ENCODE measurements at places on chromosomes 2 and 18.

DNA sequence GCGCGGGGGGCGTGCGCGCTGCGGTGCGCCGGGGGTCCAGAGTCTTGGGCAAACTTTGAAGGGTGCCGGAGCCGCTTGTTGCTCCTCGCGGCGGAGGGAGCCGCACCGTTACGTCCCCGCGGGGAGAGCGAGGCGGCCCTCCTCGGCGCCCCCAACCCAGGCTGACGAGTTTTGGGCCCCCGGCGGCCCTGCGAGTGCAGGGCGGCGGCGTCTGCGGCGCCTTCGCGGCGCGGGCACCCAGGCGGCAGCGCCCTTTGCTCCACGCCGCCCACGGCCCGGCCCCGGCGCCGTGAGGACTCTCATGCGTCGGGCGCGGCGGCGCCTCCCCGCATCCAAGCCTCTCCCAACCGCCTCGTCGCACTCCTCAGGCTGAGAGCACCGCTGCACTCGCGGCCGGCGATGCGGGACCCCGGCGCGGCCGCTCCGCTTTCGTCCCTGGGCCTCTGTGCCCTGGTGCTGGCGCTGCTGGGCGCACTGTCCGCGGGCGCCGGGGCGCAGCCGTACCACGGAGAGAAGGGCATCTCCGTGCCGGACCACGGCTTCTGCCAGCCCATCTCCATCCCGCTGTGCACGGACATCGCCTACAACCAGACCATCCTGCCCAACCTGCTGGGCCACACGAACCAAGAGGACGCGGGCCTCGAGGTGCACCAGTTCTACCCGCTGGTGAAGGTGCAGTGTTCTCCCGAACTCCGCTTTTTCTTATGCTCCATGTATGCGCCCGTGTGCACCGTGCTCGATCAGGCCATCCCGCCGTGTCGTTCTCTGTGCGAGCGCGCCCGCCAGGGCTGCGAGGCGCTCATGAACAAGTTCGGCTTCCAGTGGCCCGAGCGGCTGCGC lies 814 bp downstream of the FZD7 start:
- no peak for DNase-seq

- DNase-seq = no peak
Measured at GRCh38 chr2:406231-406630, 118.3 kb upstream of the ALKAL2 start.

DNA sequence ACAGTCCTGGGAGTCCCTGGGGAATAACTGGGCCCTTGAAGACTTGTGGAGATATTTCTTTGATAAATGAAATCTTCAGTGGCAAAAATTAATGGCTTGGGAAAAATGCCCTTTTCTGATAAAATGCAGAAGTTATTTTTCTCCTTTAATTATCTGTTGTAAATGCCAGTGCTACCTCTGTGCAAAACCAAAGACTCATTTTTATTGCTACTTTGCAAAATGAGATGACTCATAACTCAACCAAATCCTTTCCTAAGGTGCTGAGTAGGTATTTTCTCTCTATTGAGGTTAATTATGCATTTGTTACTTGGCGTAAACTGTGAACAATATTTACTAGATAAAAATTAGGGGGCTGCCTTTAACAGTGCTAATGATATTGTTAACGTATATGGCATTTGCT lies 163.9 kb downstream of the DOK6 start:
- DNase-seq = no peak

DNA sequence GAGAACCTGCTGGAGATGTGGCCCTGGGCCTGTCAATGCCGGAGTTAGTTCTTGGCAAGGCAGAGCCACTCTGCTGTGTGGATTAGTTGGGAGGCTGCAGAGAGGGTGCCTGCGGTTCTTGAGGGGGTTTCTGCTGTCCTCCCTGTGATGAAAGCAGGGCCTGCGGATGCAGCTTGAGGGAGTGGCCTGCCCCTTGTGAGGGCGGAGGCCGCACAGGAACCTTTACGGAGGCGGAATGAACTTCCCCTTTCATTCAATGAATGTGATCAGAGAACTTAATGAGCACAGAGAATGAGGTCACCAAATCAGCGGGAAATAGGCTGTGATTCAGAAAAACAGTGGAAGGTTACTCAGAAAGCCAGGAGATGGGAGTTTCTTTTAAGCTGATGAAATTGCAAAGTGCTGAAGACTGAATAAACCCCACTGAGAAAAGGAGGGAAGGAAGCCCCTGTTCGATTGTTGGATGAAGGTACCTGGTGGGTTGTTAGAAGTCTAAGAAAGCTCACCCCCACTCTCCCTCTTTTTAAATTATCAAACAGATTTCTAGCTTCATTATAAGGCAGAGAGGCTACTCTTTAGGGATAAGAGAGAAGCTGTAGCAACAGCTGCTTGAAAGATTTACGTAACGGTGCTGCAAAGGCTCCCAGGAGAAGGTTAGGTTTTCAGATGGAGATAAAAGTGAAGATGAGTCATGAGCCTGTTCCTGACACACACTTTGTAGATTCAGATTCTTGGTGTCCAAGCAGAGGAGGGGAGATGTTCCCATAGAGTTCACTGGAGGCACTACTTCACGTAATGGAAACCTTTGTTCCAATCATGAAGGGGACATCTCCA lies 47.4 kb downstream of the VWA3B start:
- DNase-seq = no peak

GRCh38 chr2:204207866-204208265 lies 271.3 kb downstream of the ICOS start:
- no peak for DNase-seq

- no peak for DNase-seq
Measured at GRCh38 chr2:219603771-219604170, 6.1 kb downstream of the STK11IP start.

GRCh38 chr2:121123268-121123667 lies 161.7 kb downstream of the TFCP2L1 start:
- DNase-seq = no peak

GRCh38 chr18:60693426-60693825 lies 320.9 kb upstream of the MC4R start:
- DNase-seq = no peak

DNA sequence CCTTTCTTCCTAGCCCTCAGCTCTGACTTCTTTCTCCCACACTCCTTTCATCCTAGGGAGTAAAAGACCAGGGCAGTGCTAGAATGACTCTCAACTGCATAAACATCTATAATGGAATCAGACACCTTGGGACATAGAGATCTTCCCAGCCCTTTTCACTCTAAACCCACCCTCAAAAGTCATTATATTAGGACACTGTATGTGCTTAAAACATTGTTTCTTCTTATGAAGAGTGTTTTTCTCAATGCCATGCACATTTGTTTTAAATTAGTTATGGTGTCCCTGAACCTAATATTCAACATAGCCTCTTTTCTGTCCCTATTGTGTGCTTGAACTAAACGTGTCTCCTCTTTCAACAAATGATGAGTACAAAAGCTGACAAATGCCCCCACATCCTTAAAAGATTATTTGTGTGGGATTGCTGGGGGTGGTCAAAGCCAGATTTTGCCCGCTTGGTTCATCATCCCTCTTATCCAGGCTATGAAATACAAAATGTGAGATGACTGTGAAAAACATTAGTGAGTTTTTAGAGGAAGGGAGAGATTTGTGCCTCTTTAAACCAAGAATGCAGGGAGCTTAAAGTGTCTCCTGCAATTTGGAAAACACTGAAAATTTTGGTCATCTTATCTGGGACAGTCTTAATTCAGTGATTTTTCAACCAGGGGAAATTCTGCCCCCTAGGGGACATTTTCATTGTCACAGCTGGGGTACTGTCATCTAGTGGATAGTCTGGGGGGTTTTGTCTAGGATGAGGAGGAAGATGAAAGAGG lies 29.0 kb downstream of the SERPINB5 start:
- DNase-seq = no peak

DNA sequence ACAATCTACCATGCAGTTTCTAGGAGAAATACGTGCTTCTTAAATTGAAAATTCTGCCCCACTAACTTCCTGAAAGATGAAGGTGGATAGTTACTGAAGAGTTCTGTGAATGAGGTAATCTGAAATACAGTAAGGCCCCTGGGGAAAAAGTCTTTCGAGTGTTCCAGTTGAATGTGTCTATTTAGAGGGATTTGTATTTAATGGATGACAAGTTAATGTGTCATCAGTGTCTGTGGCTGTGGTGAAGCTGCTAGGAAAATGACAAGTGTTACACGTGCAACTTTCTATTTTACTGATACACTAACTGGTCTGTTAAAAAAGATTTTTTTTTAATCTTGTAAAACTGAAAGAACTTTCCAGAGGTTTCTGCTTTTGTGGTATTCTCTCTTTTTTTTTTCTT lies 384.6 kb downstream of the STK39 start:
- DNase-seq = no peak

DNA sequence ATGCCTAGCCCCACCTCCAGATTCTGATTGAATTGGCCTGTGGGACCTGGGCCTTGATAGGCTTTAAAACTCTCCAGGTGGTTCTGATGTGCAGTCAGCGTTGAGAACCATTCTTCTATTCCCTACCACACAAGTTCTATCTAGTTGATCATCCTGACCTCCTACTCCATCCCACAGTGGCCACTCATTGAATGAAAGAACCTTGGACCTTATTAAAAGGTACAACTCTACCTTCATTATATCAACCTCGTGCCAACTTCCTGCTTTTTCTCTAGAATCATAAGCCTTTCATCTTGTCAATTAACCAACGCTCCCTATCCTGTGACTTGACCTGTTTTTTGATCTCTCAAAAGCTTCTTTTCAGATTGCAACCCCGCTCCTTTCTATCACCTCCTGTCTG lies 55.8 kb downstream of the SLC40A1 start:
- DNase-seq = no peak

- DNase-seq = no peak
Measured at GRCh38 chr18:60044290-60045006, 144.7 kb downstream of the PMAIP1 start.

DNA sequence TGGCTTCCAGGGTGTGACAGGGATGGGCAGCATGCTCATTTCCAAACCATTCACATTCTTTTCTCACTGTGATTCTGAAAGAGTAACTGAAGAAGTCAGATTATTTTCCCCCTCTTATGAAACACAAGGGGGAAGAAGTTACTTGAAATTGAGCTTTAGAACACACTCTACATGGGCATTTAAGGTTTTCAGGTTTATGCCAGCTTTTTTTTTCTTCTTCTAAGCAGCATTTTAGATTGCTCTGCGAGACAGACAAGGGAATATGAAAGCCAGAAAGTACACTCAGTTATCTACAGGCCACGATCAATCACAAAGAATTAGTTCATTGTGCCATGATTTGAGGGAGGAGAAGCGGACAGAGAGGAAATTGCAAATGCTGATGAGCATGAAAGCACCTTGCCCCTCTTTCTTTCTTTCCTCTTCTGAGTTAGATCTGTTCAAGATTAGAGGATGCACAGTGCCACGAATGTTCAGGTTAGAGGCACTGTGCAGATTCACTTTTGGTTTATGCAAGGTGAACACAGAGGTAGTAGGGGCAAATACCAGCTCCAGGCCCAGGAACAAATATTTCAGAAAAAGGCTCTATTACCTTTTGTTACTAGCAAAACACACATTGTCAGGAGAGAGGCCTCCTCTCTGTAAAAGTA lies 49.2 kb downstream of the CXCR4 start:
- no peak for DNase-seq

- DNase-seq = no peak
Measured at GRCh38 chr2:145108361-145108778, 588.5 kb upstream of the ZEB2 start.

DNA sequence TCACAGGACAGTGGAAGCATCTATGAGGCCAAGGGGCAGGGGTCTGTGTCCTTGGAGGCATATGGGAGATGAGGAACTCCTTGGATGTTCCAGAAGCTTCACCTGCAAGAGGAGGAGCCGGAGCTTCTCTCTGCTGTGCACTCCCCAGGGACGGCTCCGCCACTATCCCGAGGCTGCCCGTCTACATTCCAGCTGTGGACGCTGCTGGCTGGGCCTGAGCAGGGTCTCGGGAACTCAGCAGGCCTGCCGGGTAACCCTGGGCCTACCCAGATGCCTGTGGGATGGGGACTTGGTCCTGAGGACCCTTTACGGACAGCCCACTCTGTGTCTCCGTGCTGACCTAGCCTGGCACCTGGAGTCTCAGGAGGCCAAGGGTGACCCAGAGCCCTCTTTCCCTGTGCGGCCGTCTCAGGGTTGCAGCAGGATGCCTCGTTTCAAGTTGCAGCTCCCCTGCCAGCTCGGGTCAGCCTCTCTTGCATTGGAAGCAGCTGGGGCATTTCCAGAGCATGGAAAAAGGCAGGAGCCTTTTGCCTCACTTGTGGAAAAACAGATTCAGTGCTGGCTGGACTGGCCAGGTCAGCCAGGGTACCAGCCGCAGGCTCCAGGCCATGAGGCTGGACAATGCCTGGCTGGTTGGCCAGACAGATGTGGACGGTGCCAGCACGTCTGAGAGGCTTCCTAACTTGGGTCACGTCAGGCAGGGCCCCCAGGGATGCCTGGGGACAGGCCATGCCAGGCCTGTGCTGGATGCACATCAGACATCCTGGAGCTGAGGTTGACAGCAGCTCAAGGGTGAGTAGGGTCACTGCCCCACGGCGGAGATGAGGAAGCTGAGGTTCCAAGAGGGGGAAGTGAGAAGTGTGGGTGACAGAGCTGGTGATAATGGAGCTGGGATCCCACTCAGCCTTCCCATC lies 41.5 kb downstream of the SCTR start:
- no peak for DNase-seq

- DNase-seq = no peak
Measured at GRCh38 chr2:120367649-120368048, 21.7 kb downstream of the INHBB start.

DNA sequence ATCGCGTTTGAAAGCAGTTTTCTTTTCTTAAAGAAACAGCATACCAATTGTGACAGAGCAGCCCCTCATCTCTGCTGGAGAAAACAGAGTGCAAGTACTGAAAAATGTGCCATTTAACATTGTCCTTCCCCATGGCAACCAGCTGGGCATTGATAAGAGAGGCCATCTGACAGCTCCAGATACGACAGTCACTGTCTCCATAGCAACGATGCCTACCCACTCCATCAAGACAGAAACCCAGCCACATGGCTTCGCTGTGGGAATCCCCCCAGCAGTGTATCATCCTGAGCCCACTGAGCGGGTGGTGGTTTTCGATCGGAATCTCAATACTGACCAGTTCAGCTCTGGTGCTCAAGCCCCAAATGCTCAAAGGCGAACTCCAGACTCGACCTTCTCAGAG lies 9.5 kb downstream of the GRHL1 start:
- no peak for DNase-seq

DNA sequence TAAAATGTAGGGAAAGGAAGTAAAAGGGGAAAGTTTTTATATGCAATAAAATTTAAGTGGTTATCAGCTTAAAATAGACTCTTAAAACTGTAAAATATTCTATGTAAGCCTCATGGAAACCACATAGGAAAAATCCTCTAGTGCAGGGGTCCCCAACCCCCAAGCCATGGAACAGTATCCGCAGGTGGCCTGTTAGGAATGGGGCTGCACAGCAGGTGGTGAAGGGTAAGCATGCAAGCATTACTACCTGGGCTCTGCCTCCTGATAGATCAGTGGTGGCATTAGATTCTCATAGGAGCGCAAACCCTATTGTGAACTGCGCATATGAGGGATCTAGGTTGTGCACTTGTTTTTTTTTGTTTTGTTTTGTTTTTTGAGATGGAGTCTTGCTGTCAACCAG lies 1409.3 kb upstream of the CDH2 start:
- DNase-seq = no peak

DNA sequence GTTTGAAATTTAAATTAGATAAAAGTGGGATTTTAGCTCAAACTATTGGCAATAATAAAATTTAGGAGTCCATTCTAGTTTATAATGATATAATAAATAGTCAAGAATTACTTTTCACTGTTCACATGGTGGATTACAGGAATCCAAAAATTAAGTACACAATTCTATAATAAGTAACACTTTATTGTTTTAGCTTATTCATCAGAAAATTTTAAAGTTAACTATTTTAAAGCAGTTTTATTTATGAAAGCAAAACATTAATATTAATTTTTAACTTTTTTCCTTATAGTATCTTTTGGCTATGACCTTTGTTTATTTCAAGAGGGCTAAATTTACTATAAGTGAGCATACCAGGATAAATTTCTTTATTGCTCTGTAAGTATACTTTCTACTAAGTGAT lies 11.4 kb downstream of the SPDYA start:
- DNase-seq = no peak
